ENCODE measurements at places on chromosomes 1 and 21. TPM values are rescaled to one million over a fixed set of nuclear protein-coding genes. Genes with fewer than 3 reads are reported as not detected.

TNFRSF25 gene
- 16.4 TPM for total RNA-seq

PHGDH gene
- 7.5 TPM for total RNA-seq

FAM151A gene
- total RNA-seq: not detected

MAP10 gene
- 1.9 TPM for total RNA-seq

CBR3 gene
- total RNA-seq: 11.1 TPM

SLC25A34 gene
- 0.38 TPM for total RNA-seq

CD101 gene
- total RNA-seq: under 0.01 TPM

RIPK4 gene
- 10.0 TPM for total RNA-seq

LCE3E gene
- not detected for total RNA-seq

WNT9A gene
- total RNA-seq: 1.3 TPM

LRRC71 gene
- 0.36 TPM for total RNA-seq

LAPTM5 gene
- total RNA-seq: 11.5 TPM

CR1 gene
- total RNA-seq: not detected

MROH7 gene
- total RNA-seq: 0.28 TPM

CYYR1 gene
- 5.1 TPM for total RNA-seq

TTLL10 gene
- total RNA-seq: not detected

C8A gene
- not detected for total RNA-seq

NR5A2 gene
- 35.0 TPM for total RNA-seq

CAMK2N1 gene
- total RNA-seq: 2.8 TPM

CFHR2 gene
- total RNA-seq: not detected

ZBTB37 gene
- total RNA-seq: 2.8 TPM

CHI3L1 gene
- total RNA-seq: not detected

SCYL3 gene
- total RNA-seq: 4.2 TPM

MTARC1 gene
- 2.2 TPM for total RNA-seq

CLCA4 gene
- total RNA-seq: not detected

OR2T10 gene
- not detected for total RNA-seq

KLHL20 gene
- 40.8 TPM for total RNA-seq

PODN gene
- total RNA-seq: 0.45 TPM

Measured in endothelial cell of coronary artery (primary cell).